ENCODE measurements at places on chromosomes 1 and 21.

- DNase-seq: peak; percentile 60
These were observed 9.6 kb upstream of the TNFRSF25 start for GRCh38 chr1:6475381-6476133.

GRCh38 chr1:82317671-82318070 is 516.9 kb downstream of the ADGRL2 start:
- DNase-seq: no peak

DNA sequence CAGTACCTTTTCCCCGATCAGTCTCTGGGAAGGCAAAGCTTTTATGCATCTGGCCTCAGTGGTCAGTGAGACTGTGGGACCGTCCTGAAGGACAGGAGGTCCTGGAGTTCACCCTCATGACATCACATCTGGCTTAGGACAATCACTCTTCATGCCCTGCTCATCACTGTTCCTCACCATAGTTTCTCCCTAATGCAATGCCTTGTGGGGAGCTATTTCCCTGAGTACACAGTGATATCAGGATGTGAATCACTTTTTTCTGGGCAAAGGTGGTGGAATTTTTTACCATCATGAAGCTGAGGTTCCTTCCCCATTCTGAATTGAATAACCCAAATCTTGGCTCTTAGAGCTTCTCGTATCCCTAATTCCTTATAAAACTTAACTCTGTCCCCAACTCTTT is 34.8 kb upstream of the CFAP126 start:
- DNase-seq: no peak

DNA sequence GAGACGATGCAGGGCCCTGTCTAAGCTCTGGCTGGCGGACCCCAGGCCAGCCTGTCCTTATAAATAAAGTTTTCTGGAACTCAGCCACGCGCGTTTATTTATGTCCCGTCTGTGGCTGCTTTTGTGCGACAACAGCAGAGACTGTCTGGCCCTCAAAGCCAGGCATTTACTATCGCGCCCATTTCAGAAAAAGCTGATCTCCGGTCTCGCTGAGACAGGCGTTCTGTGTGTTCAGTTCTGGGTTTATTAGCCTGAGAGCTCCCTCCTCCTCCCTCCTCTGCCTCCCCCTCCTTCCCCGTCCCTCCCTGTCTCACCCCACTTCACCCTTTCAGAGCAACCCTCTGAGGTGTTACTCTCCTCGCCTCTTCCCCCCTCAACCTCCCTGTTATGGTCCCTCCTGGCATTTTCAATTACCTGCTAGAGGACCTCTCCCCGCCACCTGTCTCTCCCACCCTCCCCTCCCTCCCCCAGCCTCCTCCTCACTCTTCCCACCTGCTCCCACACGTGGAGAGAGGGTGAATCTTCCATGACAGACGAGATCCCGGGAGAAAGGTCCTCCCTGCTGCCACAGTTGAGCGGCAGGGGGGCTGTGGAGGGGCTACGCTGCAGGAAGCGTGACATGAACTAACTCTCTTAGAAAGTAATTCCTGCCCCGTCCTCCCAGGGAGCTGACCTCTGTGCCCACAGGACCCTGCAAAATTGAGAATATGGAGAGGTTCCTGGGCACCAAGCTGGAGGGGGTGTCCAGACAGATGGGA is 59.9 kb downstream of the SPSB1 start:
- no peak for DNase-seq

DNA sequence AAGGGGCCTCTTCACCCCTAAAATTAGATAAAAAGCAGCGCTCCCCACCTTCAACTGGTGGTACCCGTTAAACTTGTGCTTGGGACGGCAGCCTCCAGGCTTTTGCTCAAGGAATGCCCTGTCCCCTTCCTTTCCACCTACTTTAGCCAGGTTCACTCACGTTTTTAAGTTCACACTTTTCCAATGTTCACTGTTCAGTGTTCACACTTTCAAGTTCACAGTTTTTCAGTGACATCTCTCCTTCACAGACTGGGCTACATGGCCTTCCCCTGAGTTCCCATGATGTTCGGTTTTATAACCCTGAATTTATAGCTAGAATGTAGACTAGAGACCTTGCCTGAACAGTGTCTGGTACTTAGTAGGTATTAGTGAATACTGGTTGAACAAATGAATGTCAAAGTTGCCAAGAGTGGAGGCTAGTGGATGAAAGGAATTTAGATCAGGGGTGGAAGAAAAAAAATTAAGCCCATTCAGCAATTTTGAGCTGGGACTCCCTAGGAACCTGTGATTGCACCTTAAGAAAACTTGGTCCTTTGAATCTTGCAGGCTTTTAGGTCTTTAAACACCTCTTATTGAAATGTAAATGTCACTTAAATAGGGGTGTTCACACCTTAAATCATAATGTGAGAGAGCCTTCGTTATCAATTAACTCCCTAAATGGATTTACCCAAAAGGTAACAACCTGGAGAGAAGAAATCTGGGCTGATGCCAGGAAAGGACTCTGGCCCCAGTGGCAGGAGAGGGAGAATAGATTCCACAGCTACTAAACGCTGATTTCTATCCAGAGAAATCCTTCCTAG is 12.3 kb downstream of the BTG2 start:
- DNase-seq: no peak

DNA sequence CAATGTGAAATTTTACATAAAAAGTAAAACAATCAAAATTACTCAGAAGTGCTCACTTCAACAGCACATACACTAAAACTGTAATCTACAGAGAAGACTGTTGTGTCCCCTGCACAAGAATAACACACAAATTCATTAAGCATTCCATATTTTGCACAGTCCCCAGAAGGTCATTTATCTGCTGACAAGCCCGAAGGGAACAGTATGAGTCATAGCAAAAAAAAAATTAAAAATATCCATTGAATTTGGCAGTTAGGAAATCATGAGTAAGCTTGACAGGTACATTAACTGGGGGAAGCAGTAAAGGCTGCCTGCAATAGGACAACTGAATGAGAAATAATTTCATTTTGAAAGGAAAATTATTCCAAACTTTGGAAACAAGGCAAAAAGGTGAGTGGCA is 3.3 kb upstream of the CACYBP start:
- no peak for DNase-seq

DNA sequence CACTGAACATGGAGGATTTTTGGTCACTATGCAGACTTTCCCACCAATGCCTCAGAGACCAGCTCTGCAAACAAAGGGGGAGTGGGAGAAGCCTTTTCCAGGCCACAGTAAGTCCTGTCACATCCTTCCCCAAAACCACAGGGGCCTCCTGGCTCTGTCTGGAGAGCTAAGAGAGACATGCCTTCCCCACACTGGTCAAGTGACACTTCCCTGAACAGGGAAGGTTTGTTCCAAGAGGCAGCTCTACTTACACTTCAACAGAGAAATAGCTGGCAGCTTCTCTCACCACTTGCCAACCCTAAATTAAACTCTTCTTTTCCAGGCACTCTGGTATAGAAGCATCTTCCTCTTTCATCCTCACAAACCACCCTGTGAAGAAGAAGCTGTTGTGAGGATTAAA is 39.7 kb downstream of the EDN2 start:
- DNase-seq: no peak

GRCh38 chr1:944341-945325 is 14.4 kb downstream of the NOC2L start:
- no peak for DNase-seq

GRCh38 chr21:44805859-44806258 is 4.2 kb upstream of the UBE2G2 start:
- DNase-seq: no peak

- no peak for DNase-seq
These were observed 178.0 kb downstream of the SDCCAG8 start for GRCh38 chr1:243433737-243434370.
